Diencephalon (tissue), 1 donor: ENCODE measurements at places on chromosomes 1 and 21. TPM values are rescaled to one million over a fixed set of nuclear protein-coding genes. Genes with fewer than 3 reads are reported as not detected.

Gene GRIK1
- total RNA-seq: 41.8 TPM

Gene LRRC3
- 5.8 TPM for total RNA-seq

Gene LHX8
- 26.8 TPM for total RNA-seq

Gene C1orf226
- total RNA-seq: 1.8 TPM

Gene LCE2D
- not detected for total RNA-seq

Gene GPR25
- total RNA-seq: 0.46 TPM

Gene ERG
- total RNA-seq: 2.5 TPM

Gene PTPRF
- total RNA-seq: 101 TPM

Gene NBPF4
- total RNA-seq: 0.46 TPM

Gene CASQ2
- 0.23 TPM for total RNA-seq

Gene KCNJ10
- total RNA-seq: 5.5 TPM

Gene HNRNPU
- 510 TPM for total RNA-seq

Gene TFF3
- total RNA-seq: not detected

Gene ASTN1
- 109 TPM for total RNA-seq

Gene CELA2B
- not detected for total RNA-seq

Gene GPR37L1
- total RNA-seq: 6.5 TPM

Gene IGSF5
- total RNA-seq: 4.8 TPM

Gene KLHDC8A
- total RNA-seq: 28.8 TPM

Gene FNDC7
- total RNA-seq: not detected

Gene HSD3B2
- total RNA-seq: not detected

Gene CD52
- total RNA-seq: not detected

Gene KIRREL1
- 21.2 TPM for total RNA-seq

Gene TNFRSF4
- not detected for total RNA-seq

Gene CRNN
- total RNA-seq: not detected

Gene S100A7
- not detected for total RNA-seq

Gene KRTAP19-1
- total RNA-seq: not detected

Gene RNU1-3
- under 0.01 TPM for total RNA-seq

Gene HSPA13
- 174 TPM for total RNA-seq

Gene SLC2A1
- 50.7 TPM for total RNA-seq

Gene ADAMTS1
- total RNA-seq: 5.8 TPM

Gene PAPPA2
- 4.2 TPM for total RNA-seq

Gene MANEAL
- total RNA-seq: 41.5 TPM

Gene KPRP
- total RNA-seq: not detected

Gene LRRC7
- 127 TPM for total RNA-seq

Gene AHCYL1
- total RNA-seq: 62.5 TPM

Gene TTC39A
- 15.2 TPM for total RNA-seq
